ENCODE measurements at places on chromosomes 1 and 21. TPM values are rescaled to one million over a fixed set of nuclear protein-coding genes. Genes with fewer than 3 reads are reported as not detected.

DNA sequence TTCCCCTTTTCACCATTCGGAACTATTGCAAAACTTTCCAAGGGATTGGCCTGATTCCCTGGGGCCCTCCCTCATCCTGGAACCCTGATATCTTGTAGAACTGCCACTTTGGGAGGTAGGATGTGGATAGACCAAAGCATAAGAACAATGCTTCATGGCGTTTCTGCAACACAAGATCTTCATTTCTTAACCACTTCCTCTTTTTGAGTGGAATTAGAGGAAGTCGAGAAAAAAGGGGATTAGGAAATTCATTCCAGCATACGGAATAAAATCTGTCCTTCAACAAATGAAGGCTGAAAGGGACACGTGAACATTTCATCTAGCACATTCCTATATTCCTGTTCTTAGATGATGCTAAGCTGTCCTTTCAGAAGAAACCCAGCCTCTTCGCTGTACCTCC is 149.3 kb downstream of the HUNK start:
- no peak for DNase-seq

GRCh38 chr1:18293291-18293690 is 185.7 kb downstream of the IGSF21 start:
- no peak for DNase-seq

GRCh38 chr1:48644905-48645605 is 131.6 kb downstream of the BEND5 start:
- DNase-seq: no peak

GRCh38 chr1:240295811-240296210 is 204.1 kb downstream of the FMN2 start:
- no peak for DNase-seq

DNA sequence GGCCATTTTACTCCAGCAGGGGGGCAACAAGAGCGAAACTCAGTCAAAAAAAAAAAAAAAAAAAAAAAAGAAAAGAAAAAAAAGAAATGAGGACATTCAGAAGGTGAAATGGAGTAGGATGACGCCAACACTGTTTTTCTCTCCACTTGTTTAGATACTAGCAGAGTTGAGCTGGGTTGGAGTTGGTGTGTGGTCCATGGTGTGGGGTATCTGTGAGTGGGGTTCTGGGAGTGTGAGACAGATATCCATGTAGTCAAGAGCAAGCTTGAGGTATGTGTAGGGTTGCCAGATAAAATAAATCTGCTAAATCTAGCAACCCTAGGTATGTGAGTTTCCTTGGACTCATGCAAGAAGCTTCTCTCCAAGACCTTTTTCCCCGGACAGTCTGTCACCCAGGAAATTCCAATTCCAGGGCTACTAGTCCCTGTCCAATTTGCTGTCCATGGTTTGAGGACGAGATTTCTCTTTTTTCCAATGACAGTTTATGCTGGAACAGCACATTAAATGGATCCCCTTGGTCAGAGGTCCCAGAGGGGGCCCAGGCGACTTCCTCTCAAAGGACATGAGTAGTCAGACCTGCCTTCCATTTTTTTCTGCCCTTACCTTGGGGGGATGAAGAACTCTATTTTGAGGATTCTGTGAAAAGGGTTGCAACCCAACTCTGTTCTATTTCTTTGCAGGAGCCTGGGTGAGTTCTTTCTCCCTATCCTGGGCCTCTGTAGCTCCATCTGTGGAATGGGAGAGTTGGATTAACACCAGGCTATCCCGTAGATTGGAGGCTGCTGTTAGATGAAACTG is 2.1 kb upstream of the FOXD2 start:
- no peak for DNase-seq

GPR61 gene
- total RNA-seq: not detected
